ENCODE measurements at places on chromosomes 4 and X.

GRCh38 chr4:82989575-82990429 lies 20.8 kb downstream of the LIN54 start:
- peak; percentile 20 for DNase-seq

GRCh38 chr4:153976954-153977353 lies 188.1 kb upstream of the SFRP2 start:
- peak; percentile 43 for DNase-seq

GRCh38 chr4:116018831-116019230 lies 905.4 kb upstream of the NDST4 start:
- no peak for DNase-seq

DNA sequence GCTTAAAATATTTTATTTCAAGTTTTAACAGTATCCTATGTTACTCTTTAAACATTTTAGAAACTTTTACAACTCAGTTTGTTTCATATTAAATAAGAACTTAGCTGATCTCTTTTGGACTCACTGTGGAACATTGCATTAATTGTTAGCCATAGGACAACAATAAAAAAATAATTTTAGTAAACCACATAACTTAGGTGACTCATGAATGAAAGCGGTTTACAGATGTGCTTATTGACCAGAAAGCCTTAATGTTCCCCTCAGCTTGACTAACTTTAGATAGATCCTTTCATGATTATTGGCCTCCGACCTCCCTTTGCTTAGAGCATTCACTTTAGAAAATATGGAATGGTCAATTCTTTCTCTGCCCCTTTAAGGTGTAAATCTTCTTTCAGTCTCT lies 783.5 kb upstream of the MAGEB2 start:
- no peak for DNase-seq

- DNase-seq: no peak
Observed at GRCh38 chrX:19789376-19789775, 98.0 kb downstream of the SH3KBP1 start.

DNA sequence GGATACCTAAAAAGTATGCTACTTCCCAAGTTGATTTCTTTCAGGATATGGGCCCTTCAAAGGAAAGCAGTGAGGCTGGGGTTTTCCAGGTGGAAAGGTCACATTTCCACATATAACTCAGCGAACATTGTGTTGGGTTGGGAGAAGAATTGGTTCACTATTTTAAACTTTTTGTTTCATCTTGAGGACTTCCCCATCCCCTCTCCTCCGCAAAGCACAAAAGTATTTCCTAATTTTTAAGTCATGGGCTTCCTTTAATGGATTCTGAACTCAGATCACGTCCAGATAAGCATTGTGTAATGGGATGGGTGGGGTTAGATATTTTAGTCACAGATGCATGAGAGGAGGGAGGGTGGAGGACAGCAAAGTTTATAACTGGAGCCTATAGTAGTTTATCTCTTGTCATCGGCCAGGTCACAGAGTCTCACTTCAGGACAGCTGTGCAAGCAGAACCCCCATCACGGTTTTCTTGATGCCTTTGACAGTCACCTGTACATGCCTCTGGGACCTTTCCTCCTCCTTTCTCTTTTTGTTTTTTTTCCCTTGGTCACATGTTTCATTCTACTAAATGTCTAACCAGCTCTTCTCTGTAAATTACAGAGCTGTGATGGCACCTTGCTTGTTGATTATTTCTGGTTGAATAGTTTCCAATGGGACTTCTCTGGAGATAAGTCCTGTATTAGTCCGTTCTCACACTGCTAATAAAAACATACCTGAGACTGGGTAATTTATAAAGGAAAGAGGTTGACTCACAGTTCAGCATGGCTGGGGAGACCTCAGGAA lies 115.4 kb downstream of the PTTG2 start:
- DNase-seq: no peak

GRCh38 chr4:159927781-159928180 lies 824.9 kb downstream of the RAPGEF2 start:
- no peak for DNase-seq

DNA sequence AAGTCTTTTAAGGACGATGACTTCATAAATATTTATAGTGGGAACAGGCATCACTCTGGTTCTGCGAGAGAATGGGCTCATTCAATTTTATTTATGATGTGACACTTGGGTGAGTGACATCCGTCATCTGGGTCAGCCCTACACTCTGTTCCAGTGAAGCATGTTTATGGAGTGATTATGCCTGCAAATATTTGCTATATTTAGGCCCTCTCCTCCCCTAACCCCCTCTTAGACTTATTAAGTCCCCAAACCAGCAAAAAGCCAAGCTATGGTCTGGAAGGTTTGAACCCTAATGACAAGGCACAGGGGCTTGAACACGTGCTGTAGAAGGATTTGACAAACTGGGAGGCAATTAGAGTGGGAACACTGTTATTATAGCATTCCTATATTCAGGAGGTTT lies 55.9 kb downstream of the C4orf51 start:
- DNase-seq: peak; percentile 24

GRCh38 chr4:114727461-114727860 lies 128.9 kb downstream of the UGT8 start:
- DNase-seq: no peak

DNA sequence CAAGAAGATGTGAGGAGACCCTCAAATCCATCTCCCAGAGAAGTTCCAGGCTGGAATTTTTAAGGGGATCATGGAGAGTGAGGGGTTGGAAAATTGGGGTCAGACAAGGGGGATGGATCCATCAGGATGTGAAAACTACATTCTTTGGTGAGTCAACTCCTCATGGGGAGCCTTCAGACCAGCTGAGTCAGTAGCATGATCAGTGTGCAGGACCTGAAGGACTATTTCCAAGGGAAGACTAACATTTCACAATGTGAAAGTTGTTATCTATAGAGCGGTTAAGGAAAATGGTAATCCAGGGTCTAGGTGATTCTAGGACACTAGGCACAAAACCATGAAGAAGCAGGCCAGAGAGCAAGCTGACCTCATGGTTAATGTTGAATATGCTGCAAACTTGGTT lies 38.6 kb upstream of the CEP135 start:
- DNase-seq: no peak

GRCh38 chrX:148540671-148541583 lies 40.5 kb downstream of the AFF2 start:
- no peak for DNase-seq

DNA sequence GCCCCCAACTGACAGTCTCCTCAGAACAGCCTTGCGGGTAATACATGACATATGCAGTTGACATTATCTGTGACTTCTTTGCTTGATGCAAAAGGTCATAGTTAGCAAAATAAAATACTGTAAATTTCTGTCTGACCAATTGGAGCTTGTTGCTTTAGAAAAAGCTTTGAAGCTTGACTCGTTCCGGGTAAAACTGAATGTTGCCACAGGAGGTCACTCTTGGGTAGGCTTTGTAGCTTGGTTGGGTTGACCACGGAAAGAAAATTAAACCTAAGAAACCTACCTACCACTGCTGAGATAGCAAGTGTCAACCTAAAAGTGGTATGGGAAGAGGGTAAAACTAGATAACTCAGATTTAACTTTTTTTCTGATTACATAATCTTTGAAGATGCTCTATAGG lies 23.2 kb downstream of the PRPS2 start:
- peak; percentile 69 for DNase-seq
